ENCODE measurements at places on chromosomes 11 and 22. TPM values are rescaled to one million over a fixed set of nuclear protein-coding genes. Genes with fewer than 3 reads are reported as not detected.

DNA sequence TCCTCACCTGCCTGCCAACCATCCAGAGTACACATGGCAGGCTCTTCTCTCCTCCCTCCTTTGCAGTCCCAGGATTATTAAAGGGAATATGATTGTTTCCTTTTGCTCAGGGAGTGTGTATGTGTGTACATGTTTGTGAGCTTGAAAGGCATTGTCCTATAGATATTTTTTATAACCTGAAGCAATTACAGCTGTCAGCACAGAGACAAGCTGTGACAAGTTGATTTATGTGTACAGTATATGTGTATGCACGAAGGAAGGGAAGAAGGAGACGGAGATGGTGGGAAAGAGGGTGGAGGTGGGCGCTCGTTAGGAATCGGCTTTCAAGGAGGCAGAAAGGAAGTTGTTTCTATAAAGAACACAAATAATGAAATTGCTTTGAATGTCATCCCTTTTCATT, 537.0 kb downstream of the NTM start:
- no peak for DNase-seq

Gene VPREB3
- total RNA-seq, result not detected

DNA sequence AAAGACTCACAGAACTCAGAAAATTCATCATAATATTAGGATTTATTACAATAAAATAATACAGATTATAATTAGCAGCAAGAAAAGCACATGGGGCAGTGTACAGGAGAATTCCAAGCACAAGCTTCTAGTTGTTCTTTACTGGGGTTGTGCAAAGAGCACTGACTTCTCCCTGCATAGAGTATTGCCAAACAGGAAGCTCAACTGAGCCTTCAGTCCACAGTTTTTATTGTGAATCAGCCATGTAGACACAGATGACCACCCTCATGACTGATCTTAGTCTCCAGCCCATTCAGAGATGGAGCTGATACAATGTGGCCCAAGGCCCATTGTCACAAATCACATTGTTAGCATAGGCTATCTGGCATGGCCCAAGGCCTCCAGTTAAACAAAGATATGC, 798.9 kb downstream of the KCNA4 start:
- DNase-seq, result no peak

Gene RIBC2
- 1.3 TPM for total RNA-seq

Gene NLRP10
- under 0.01 TPM for total RNA-seq

DNA sequence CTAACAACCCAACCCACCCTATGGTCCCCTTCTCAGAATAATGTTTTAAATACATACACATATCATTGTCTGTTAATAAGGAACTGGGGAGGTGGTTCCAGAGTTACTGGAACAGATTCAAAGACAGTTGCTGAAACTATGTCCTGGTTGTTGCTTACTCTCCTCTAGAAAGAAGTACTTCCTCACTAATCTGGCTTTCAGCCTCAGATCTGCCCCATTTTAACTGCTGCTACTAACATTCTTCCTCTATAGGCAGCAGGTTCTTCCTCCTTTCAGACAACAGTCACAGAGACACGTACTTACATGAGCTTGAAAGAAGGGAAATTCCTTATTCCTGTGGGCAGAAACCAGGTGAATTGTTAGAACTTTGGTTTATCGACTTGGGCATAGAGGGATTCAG, 8.1 kb upstream of the NEU3 start:
- no peak for DNase-seq

- DNase-seq, result no peak
Observed at GRCh38 chr22:42595434-42595833, 19.2 kb downstream of the POLDIP3 start.

Gene TCIRG1
- 81.3 TPM for total RNA-seq

- DNase-seq, result peak; percentile 9
Observed at GRCh38 chr22:43862074-43862881, at the start of gene SULT4A1. Gene SULT4A1, minus strand, starts transcription at chr22:43862513. Its CDS starts 131 bp downstream, at chr22:43862382.

- no peak for DNase-seq
Observed at GRCh38 chr11:46249103-46249937, 28.1 kb upstream of the CREB3L1 start.

- DNase-seq, result no peak
Observed at GRCh38 chr11:8168485-8169257, at the start of gene RIC3. Gene RIC3, minus strand, starts transcription at chr11:8169025. Its CDS starts 36 bp downstream, at chr11:8168989.
